ENCODE measurements at places on chromosomes 3 and 15.

GRCh38 chr15:66591322-66591862, 25.6 kb upstream of the LCTL start:
- DNase-seq, result no peak

DNA sequence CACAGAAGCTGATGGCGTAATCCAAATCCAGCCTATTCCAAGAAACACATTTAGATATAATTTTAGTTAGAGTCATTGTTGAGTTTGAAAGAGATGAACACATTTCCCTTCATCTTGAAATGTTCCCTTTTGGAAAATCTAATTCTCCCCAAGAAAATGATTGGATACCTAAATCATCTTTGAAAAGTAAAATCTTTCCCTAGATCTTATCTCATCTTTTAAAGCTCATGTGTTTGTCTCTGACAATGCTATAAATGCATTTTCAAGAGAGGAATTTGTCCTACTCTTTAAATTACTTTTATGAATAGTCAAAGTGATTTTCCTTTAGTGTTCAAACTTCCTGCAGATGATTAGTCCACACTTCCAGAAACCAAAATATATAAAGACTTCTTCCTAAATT, 82.6 kb upstream of the CNTN6 start:
- no peak for DNase-seq

- DNase-seq, result no peak
Observed at GRCh38 chr3:187198490-187198889, 1.2 kb downstream of the RTP1 start.

DNA sequence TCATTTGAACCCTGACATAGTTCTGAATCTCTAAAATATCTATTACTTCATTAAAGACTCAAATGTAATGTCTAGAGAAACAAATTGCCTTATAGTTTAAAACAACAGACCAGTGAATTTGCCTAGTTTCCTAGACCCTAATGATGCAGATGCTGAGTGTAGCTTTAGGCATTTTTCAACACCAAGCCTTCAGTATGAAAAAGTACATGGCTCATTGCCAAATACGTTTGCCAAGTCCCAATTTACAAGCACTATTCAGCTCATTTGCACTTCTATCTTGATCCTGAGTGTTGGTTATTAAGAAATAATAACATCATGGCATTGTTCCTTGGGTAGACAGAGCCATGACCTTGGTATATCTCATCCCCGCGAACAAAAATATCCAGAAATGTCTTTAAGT, 46.8 kb downstream of the EOMES start:
- DNase-seq, result no peak
